ENCODE measurements at places on chromosomes 6 and 20. TPM values are rescaled to one million over a fixed set of nuclear protein-coding genes. Genes with fewer than 3 reads are reported as not detected.

The CCN5 gene
- not detected for total RNA-seq

The DAAM2 gene
- total RNA-seq, result 30.4 TPM

The CD40 gene
- 0.92 TPM for total RNA-seq

The MEI4 gene
- 2.1 TPM for total RNA-seq

The MOG gene
- total RNA-seq, result 1.4 TPM

The HEY2 gene
- 2.8 TPM for total RNA-seq

The ZNF311 gene
- 5.8 TPM for total RNA-seq

The MICA gene
- 2.3 TPM for total RNA-seq

The CTAGE9 gene
- total RNA-seq, result not detected

The RAE1 gene
- 34.4 TPM for total RNA-seq

The CCN6 gene
- not detected for total RNA-seq

The PSMA7 gene
- total RNA-seq, result 116 TPM

The EYS gene
- total RNA-seq, result 1.4 TPM

The RAB44 gene
- total RNA-seq, result not detected

The RTF2 gene
- total RNA-seq, result 56.1 TPM

The OR2H1 gene
- not detected for total RNA-seq

The GJA1 gene
- total RNA-seq, result 218 TPM

The VGLL2 gene
- total RNA-seq, result 0.46 TPM

The IDH3B gene
- 69.7 TPM for total RNA-seq

The ADAM33 gene
- total RNA-seq, result 2.5 TPM

The LAMP5 gene
- total RNA-seq, result 19.6 TPM

The TFAP2C gene
- under 0.01 TPM for total RNA-seq

The VSTM2L gene
- 55.1 TPM for total RNA-seq

The LINC00237 gene
- total RNA-seq, result 10.8 TPM

The BPIFB1 gene
- not detected for total RNA-seq

The ELOVL2 gene
- 35.3 TPM for total RNA-seq

The FAM83B gene
- total RNA-seq, result 0.23 TPM

The ARG1 gene
- 0.69 TPM for total RNA-seq

The PLG gene
- total RNA-seq, result not detected

The RRAGD gene
- total RNA-seq, result 61.1 TPM

The RPL10A gene
- 977 TPM for total RNA-seq

The APOM gene
- total RNA-seq, result 0.69 TPM

The SYCP2 gene
- total RNA-seq, result 4.2 TPM

The SIRPB2 gene
- 0.69 TPM for total RNA-seq

The DCBLD1 gene
- 16.4 TPM for total RNA-seq

The TMEM14B gene
- 57.9 TPM for total RNA-seq

The MOCS3 gene
- total RNA-seq, result 8.1 TPM
